ENCODE measurements at places on chromosomes 12 and 14. TPM values are rescaled to one million over a fixed set of nuclear protein-coding genes. Genes with fewer than 3 reads are reported as not detected.

GRCh38 chr12:94817695-94818075 is 167.3 kb upstream of the TMCC3 start:
- no peak overlapping the region for H3K4me3 ChIP-seq
- H3K27ac ChIP-seq, result no peak overlapping the region
- no peaks in the 10 kb centered on the region for H3K27me3 ChIP-seq

- H3K27me3 ChIP-seq, result no peaks in the 10 kb centered on the region
- no peak overlapping the region for H3K4me3 ChIP-seq
- no peaks in the 10 kb centered on the region for H3K36me3 ChIP-seq
Observed at GRCh38 chr12:13023811-13024530, 20.2 kb upstream of the FAM234B start.

DNA sequence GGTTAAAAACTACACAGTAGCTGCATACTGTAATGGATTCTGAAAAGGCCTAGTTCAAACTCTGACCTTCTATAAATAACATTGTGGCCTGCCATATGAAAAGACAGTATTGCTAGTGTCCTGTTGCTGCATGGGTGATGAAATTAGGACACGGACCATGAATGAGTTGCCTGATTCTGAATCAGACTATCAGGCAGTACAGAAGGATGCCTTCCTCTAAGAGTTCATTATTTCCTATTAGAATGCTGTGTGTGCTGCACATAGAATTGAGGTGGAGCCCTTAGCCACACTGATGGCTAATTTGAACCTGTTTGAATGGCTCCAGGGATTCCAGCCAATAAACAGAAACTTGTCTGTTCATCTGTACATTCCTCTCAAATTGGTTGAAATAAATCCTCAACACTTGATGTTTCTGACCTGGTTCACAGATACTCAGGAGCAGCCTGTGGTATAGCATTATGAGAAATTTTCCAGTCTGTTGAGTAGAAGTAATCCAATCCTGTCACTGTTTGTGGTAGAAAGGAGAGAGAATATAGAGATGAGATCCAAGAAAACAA is 483.2 kb downstream of the APAF1 start:
- DNase-seq, result no peak
- no peak overlapping the region for H3K27ac ChIP-seq
- H3K27me3 ChIP-seq, result no peaks in the 10 kb centered on the region

- no peak for DNase-seq
- no peaks in the 10 kb centered on the region for H3K4me1 ChIP-seq
- no peak within 1 kb of the TSS for H3K27ac ChIP-seq
Observed at GRCh38 chr12:129903956-129904829, at the start of gene TMEM132D. Gene TMEM132D, minus strand, starts transcription at chr12:129904025.

Gene NRIP2
- total RNA-seq, result 1.2 TPM

DNA sequence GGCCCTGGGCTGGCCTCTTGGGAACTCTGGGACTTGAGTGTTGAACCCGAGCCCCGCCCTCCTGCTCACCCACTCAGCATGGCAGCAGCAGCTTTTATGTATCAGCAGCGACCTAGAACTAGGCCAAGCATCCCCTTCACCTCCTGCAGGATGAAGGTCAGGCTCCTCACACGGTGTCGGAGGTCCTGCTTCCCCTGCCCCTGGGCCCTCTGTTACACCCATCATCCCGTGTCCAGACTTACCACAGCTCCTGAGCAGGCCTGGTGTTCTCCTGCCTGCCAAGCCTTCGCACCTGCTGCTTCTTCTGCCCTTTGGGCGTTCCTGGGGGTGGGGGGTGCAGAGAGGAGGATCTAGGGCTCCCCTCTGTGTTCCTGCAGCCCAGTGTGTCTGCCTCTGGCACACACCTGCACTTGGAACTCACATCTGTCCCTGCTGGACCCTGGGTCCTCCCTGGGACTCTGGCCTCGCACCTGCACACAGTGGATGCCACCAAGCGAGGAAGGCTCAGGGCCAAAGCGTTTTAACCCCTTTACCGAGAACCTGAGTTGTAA is 80.3 kb downstream of the PAPOLA start:
- H3K4me1 ChIP-seq, result no peaks in the 10 kb centered on the region
- no peak overlapping the region for H3K27ac ChIP-seq
- no peak for DNase-seq
- H3K27me3 ChIP-seq, result no peaks in the 10 kb centered on the region
- no peak overlapping the region for H3K4me3 ChIP-seq
- no peaks in the 10 kb centered on the region for H3K36me3 ChIP-seq

DNA sequence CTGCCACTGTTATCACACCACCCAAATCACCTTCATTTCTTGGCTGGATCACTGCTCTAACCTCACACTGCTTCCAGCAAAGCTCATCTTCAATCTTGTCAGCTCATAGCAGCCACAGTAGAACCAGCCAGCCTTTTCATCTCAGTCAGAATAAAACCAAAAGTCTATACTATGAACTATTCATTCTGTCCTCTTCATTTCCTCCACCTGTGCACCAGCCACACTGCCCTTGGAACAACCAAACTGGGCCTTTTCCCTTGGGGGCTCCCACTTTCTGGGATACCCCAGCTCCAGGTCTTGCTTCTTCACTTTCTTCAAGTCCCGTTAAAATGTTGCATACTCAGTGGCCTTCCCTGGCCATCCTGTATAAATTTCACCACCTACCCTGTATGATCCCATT is 234.4 kb upstream of the DAAM1 start:
- DNase-seq, result no peak
- no peaks in the 10 kb centered on the region for H3K36me3 ChIP-seq
- no peak overlapping the region for H3K4me3 ChIP-seq
- H3K27ac ChIP-seq, result no peak overlapping the region
- H3K4me1 ChIP-seq, result no peaks in the 10 kb centered on the region
- H3K27me3 ChIP-seq, result no peaks in the 10 kb centered on the region

Gene KCNH5
- total RNA-seq, result not detected

DNA sequence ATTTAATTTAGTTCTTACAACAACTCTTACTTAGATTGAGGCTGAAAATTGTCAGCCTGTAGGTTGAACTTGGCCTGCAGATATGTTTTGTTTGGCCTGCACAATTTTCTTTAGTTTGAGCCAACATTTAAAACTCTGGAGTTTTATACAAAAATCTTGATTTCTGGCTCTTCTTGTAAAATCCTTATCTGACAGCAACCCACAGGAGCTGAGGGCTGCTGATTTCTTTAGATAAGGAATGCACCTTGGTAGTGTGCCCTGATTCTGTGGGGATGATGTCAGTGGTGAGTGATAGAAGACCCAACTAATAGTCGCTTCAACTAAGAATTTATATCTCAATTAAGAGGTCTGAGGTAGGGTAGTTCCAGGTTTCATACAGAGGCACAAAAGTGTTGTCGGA is 49.5 kb downstream of the SOCS2 start:
- no peak overlapping the region for H3K4me3 ChIP-seq
- no peaks in the 10 kb centered on the region for H3K27me3 ChIP-seq
- DNase-seq, result no peak

DNA sequence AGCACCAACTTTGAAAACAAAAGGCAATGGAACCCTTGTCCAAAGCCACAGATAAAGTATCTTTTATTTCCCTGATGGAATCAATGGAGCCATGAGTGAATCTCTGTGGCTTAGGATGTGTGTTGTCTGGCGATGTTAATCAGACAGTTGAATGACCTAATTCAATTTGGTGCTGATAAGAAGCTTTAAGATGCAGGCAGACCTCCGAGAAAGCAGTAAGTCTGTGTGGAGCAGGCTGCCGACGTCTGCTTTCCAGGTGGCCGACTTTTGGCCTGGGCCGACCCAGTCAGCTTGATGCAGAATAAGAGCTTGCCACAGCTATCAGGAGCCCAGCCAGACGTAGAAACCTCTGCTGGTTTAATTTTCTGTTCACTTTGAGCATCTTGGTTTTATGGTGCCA is 21.1 kb upstream of the TMEM132C start:
- no peaks in the 10 kb centered on the region for H3K36me3 ChIP-seq
- no peak for DNase-seq
- no peak overlapping the region for H3K27ac ChIP-seq
- no peaks in the 10 kb centered on the region for H3K4me1 ChIP-seq
- H3K27me3 ChIP-seq, result no peaks in the 10 kb centered on the region
- no peak overlapping the region for H3K4me3 ChIP-seq

Gene SIX4
- 6.3 TPM for total RNA-seq

Gene RNF212B
- not detected for total RNA-seq
